ENCODE measurements at places on chromosomes 4 and X.

DNA sequence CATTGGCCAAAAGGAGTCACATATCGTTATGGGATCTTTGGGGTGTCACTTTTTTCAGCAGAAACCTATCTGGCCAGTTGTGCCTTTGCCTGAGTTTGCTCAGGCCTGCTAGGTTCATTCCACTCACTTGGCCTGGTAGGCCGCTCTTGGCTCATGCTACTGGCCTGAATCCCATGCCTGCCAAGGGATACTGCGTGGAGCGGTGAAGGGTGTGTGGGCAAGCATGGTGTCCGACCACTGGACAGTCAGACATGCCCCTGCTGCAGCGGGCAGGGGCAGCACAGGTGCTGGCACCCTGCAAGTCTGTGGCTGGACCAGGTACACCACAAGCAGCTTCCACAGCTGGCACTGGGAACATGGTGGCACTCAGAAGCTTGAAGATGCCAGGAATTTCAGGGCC lies 11.3 kb upstream of the PPM1K start:
- DNase-seq = no peak

GRCh38 chrX:109880629-109881028 lies 122.3 kb upstream of the TMEM164 start:
- no peak for DNase-seq

DNA sequence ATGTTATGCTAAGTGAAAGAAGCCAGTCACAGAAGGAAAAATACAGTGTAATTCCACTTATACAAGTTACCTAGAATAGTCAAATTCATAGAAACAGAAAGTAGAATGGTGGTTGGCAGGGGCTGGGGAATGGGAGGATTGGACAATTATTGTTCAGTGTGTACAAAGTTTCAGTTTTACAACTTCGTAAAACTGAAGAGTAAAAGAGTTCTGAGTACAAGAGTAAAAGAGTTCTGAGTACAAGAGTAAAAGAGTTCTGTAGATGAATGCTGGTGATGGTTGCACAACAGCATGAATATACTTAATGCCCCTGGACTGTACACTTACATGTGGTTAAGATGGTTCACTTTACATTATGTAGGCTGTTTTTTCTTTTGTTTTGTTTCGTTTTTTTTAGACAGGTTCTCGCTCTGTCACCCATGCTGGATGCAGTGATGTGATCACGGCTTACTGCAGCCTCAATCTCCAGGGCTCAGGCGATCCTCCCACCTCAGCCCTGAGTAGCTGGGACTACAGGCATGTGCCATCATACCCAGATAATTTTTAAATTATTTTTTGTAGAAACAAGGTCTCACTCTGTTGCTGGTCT lies 230.9 kb downstream of the SOWAHB start:
- DNase-seq = no peak

DNA sequence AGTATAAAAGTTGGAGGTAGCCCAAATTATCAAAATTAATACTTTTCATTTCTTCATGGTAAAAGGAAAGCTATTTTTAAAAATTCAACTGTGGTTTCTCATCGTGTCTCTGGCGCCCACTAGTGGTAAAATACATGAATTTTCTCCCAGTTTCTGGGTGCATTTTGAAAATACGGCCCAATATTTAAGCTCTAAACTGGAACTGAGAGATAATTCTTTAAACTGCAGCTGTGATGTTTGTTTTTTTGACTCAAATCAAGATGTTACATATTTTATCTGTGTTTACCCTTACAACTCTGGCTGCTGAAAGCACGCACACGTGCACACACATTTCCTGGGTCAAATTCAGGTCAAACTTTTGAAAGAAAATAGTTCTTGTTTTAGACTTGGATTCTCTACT lies 123.9 kb upstream of the ACSL4 start:
- peak; percentile 69 for DNase-seq

DNA sequence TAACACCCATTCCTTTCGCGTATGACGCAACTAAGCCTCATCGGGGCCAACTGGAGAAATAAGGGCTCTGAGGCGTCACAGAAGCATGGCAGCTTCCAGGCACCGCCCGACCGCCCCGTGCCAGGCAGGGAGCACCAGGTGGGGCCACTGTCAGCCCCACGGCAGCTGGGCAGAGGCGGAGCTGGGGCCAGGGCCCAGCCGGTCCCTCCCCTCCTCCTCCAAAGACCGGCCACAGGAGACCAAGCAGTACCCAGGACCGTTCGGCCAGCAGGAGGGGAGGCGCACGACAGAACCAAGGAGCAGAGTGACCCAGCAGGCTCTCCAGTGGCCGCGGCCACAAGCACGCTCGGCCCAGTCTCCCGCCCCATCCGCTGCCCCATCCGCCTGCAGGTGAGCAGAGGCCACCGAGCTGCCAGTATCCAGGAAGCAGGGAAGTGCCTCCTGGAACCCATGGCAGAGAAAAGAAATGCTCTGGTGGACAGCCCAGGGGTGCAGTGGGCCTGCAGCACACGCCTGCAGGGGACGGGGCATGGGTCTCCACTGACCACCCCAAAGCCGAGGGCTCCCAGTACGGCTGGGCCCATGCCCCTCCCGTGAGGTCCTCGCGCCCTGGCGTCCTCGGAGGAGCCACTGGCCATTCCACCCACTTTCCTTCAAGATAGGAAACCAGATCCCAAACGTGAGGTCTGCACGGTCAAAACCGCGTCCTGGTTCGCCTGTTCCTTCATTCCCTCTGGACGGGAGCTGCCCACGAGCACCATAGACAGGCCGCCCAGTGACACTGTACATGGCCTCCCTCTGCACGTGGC lies 9.6 kb downstream of the CTBP1 start:
- DNase-seq = no peak

DNA sequence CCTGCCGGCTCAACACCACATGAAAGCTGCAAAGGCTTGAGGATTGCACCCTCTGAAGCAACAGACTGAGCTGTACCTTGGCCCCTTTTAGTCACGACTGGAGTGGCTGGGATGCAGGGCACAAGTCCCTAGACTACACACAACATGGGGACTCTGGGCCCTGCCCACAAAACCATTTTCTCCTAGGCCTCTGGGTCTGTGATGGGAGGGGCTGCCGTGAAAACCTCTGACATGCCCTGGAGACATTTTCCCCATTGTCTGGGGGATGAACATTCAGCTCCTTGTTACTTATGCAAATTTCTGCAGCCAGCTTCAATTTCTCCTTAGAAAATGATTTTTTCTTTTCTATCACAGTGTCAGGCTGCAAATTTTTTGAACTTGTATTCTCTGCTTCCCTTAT lies 123.5 kb upstream of the SMARCAD1 start:
- DNase-seq = no peak

GRCh38 chr4:40737879-40738278 lies 11.9 kb upstream of the NSUN7 start:
- DNase-seq = no peak

- DNase-seq = peak; percentile 49
Measured at GRCh38 chr4:76199664-76200211, 13.9 kb downstream of the SCARB2 start.

DNA sequence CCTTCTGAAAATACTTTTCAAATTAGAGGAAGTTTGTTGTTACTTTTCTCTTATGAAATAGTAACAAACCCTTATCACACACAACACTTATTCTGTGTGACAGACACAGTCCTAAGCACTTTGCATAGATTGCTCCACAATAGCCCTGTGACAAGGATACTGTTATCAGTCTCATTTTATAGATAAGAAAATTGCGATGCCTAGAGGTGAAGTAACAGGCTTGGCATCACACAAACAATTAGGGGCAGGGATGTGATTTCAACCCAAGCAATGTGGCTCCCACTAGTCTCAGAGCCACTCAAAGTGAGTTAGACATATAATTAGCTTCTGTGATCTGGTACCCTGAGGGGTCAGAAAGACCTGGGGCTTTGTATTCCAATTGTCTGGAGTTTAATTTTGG lies 339.9 kb downstream of the FBXO8 start:
- no peak for DNase-seq

DNA sequence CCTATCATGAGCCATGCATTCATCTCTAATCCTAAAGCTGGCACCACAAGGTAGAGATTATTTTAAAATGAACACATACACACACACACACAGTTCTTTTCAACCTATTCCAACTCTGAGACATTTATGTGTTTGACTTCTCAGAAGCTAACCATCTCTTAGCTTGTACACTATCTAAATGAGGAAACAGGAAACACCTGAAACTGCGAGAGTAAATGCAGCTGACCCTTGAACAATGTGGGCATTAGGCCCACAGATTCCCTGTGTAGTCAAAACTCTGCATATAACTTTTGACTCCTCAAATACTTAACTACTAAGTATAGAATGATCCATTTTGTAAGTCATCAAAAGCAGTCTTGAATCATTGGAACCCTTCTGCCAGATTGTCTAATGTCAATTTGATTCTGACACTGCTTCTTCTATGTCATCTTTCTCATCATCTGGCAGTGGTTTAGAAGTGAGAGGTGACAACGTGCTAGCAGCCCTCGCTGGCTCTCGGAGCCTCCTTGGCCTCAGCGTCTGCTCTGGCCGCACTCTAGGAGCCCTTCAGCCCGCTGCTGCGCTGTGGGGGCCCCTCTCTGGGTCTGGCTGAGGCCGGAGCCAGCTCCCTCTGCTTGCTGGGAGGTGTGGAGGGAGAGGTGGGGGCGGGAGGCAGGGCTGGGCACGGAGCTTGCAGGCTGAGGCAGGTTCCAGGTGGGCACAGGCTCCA lies 21.4 kb upstream of the IL15 start:
- no peak for DNase-seq

- DNase-seq = no peak
Measured at GRCh38 chr4:36168127-36168878, 76.0 kb downstream of the ARAP2 start.

DNA sequence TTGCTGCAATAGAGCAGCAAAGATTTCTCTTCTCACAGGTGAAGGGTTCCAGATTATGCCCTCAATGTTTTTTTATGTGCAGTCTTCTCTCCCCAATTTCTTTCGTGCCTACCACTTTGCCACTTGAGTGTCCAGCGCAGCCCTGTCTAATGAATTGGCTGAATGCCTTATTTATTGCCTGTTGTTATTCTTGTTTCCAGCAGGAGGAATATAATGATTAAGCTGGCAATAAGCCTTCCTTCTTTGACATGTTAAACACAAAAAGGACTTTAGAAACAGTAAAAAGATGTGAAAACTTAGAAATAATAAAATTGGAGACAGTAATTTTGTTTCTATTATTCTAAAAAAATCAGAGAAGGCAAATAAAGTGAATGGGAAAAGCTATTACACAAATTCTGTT lies 34.6 kb upstream of the FRAS1 start:
- no peak for DNase-seq
